Heart left ventricle (tissue), 16 donors: ENCODE measurements at places on chromosomes 7 and 10.

DNA sequence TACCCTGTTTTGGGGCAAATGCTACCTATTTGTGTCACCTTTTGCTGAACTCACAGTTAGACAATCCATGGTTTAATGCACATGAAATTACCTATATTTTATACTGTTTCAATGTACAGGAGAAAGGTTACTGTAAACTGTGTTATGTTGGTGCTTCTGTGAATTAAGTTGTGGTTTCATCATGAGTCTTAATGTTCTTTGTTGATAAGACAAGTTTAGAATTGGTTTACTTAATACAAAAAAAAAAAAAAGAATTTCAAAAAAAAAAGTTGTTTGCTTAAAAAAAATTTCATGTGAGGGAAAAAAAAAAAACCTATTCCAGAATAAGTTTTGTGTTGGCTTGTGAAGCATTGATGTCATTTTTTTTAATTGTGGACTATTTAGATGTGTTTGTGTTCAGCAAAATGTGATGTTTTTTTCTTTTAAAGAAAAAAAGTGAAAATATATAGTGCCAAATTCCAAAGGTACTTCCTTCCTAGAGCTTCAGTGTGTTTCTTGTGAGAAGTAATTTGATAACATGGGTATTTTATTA lies 280.3 kb downstream of the USP6NL start:
- no peak overlapping the region for H3K4me3 ChIP-seq
- H3K36me3 ChIP-seq: peaks cover 25% of the 10 kb centered on the region
- peaks cover 47% of the 10 kb centered on the region for H3K4me1 ChIP-seq
- DNase-seq: no peak
- no peak overlapping the region for H3K27ac ChIP-seq

DNA sequence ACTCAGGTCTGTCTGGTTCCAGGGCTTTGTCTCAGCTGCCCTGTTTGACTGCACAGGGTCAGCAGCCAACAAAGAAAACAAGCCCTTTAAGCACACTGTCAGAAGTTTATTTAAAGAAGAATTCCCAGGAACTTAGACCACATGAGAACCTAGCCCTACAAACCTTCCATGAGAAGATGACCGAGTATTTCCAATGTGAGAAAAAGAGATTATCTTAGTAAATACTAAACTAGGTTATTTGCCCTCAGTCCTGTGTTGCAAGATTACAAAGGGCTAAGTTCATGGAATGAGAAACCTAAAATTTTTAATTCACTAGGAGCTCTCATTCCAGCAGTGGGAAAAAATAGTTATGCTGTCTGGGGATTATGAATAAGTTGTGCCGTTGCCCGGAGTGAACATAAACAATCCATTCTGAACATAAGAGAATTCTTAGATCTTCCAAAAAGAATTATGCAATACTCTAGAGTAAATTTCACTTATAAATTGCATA lies 46.7 kb downstream of the NOC3L start:
- H3K4me1 ChIP-seq: peaks cover 6% of the 10 kb centered on the region
- H3K36me3 ChIP-seq: no peaks in the 10 kb centered on the region
- no peak overlapping the region for H3K4me3 ChIP-seq
- no peak overlapping the region for H3K27ac ChIP-seq
- H3K27me3 ChIP-seq: no peaks in the 10 kb centered on the region
- DNase-seq: no peak

GRCh38 chr7:137611606-137612005 lies 235.2 kb downstream of the DGKI start:
- no peak for DNase-seq
- H3K4me3 ChIP-seq: no peak overlapping the region
- H3K36me3 ChIP-seq: no peaks in the 10 kb centered on the region
- H3K27me3 ChIP-seq: no peaks in the 10 kb centered on the region
- no peaks in the 10 kb centered on the region for H3K4me1 ChIP-seq

DNA sequence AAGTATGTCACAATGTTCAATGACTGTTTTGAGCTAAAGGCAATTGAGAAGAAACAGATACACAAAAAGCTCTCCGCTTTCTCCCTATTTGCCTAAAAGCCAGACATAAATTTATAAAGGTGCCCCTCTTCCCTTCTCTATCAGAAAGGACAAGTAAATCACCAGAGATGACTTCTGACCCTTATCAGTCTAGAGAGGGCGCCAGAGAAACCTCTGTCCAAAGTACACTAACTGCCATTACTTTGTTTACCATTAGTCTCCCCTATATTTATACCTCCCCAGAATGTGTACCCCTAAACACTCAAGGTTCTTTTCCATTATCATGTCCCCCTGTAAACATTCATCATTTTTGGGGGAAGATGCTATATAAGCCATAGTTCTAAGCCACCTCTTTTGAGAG lies 49.3 kb downstream of the TPK1 start:
- no peaks in the 10 kb centered on the region for H3K27me3 ChIP-seq
- no peaks in the 10 kb centered on the region for H3K4me1 ChIP-seq
- no peak for DNase-seq
- H3K27ac ChIP-seq: no peak overlapping the region

DNA sequence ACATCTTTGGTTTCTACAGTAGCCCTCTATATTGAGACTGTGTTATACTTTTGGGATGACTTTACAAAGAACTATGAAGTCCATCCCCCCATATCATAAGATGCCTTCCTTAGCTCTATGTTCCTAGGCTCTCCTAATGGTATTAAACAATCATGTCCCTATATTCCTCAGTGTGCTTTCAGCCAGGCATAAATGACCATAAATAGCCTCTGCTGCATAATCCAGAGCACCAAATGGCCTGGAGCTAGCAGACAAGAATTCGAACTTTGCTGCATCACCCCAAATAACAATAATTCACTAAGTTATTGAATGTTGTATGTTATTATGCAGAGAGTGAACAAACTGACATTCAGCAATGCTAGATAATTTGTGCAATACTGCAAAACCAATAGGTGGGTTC lies 405.2 kb downstream of the DGKB start:
- DNase-seq: no peak
- H3K36me3 ChIP-seq: no peaks in the 10 kb centered on the region
- H3K4me1 ChIP-seq: no peaks in the 10 kb centered on the region
- H3K27ac ChIP-seq: no peak overlapping the region
- no peak overlapping the region for H3K4me3 ChIP-seq

- no peak for DNase-seq
- no peak overlapping the region for H3K4me3 ChIP-seq
- H3K27ac ChIP-seq: no peak overlapping the region
- no peaks in the 10 kb centered on the region for H3K36me3 ChIP-seq
- H3K27me3 ChIP-seq: no peaks in the 10 kb centered on the region
- H3K4me1 ChIP-seq: no peaks in the 10 kb centered on the region
Measured at GRCh38 chr7:128672927-128673517, 930 bp downstream of the GARIN1A start.

- H3K27ac ChIP-seq: no peak overlapping the region
- no peaks in the 10 kb centered on the region for H3K36me3 ChIP-seq
- no peak overlapping the region for H3K4me3 ChIP-seq
Measured at GRCh38 chr10:3482200-3482993, 302.6 kb downstream of the KLF6 start.

- H3K4me1 ChIP-seq: no peaks in the 10 kb centered on the region
- H3K27ac ChIP-seq: no peak overlapping the region
- no peak overlapping the region for H3K4me3 ChIP-seq
- DNase-seq: no peak
- H3K36me3 ChIP-seq: no peaks in the 10 kb centered on the region
Measured at GRCh38 chr10:131758062-131758938, 142.5 kb upstream of the PPP2R2D start.

DNA sequence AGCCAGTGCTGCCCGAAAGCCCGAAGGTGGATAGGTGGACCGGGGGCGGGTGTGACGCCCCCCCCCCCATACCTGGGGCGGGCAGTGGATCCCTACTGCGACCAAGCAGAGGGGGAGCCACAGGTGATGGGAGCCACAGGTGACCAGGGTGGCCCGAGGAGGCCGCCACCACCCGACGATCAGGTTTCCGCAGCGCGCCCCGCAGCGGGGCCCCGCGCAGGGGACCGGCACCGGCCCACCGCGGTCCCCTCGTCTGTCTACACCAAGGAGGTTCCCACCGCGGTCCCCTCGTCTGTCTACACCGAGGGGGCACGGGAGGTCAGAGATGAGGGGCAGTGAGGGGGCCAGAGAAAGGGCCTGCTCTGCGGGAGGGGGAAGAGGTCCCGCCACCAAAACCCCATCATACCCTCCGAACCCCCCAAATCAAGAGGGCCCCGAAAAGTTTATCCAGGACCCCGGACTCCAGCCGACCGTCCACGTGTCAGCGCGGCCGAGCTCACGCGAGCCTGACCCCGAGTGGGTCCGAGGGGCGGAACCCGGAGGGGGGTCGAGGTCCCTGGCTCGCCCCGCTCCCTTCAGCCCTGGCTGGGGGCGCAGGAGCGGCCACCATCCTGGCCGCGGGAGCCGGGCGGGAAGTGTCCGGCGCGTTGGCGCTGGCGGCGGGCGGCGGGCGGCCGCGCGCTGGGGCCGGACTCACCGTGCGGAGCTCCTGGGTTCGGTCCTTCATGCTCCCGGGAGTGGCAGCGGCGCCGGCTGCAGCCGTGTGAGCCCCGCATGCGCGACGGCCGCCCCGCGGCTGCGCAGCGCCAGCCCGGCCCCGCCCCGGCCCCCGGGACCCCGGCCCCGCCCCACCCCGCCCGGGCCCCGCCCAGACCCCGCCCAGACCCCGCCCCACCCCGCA lies at the start of gene STX1A:
Gene STX1A (minus strand): TSS at position 765 of the 901 bp plus-strand sequence. CDS start 38 bp downstream, at position 727.
- peak within 1 kb of the TSS; percentile 48 for H3K27ac ChIP-seq
- H3K4me1 ChIP-seq: no peaks in the 10 kb centered on the region

- no peak overlapping the region for H3K27ac ChIP-seq
- H3K36me3 ChIP-seq: no peaks in the 10 kb centered on the region
- no peak overlapping the region for H3K4me3 ChIP-seq
- no peak for DNase-seq
- H3K4me1 ChIP-seq: no peaks in the 10 kb centered on the region
Measured at GRCh38 chr7:76272851-76273497, 29.5 kb upstream of the HSPB1 start.

DNA sequence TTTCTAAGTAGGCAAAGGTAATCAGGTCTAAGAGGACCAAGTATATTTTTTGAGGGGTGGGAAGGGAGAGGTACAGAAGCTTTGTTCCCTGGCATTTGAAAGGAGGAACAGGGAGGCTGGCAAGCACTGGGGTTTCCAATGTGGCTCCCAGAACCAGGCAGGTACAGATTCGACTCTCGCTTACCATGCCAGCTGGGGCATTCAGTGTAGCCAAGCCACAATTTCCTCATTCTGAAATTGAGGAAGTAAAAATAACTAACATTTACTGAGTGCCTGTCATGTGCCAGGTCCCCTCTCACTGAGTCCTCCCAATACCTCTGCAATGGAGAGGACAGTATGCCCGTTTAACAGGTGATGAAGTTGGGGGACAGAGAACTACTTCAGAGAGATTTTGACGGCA lies 45.9 kb upstream of the BET1 start:
- no peak for DNase-seq
- no peaks in the 10 kb centered on the region for H3K36me3 ChIP-seq
- H3K27me3 ChIP-seq: no peaks in the 10 kb centered on the region
- H3K4me3 ChIP-seq: no peak overlapping the region
- H3K27ac ChIP-seq: no peak overlapping the region

- no peak overlapping the region for H3K27ac ChIP-seq
- no peaks in the 10 kb centered on the region for H3K27me3 ChIP-seq
- no peak overlapping the region for H3K4me3 ChIP-seq
- peak; percentile 32 for DNase-seq
- peaks cover 5% of the 10 kb centered on the region for H3K4me1 ChIP-seq
Measured at GRCh38 chr10:110311357-110311949, 6.7 kb upstream of the SMNDC1 start.

DNA sequence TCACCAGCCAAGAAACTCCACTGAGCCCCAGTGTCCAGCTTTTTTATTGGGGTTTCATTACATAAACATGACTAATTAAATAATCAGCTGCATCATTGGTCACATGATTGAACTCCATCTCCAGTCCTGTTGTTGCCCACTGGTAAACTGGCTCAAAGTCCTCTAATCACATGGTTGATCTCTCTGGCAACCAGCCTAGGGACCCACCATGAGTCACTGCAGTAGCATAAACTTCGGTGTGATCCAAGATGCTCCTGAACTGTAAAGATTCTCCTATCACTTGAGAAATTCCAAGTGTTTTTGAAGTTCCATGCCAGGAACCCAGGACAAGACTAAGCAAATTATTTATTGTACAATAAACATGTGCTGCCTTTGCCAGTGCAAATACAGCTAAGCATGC lies 130.4 kb upstream of the AUTS2 start:
- H3K4me1 ChIP-seq: no peaks in the 10 kb centered on the region
- no peak overlapping the region for H3K27ac ChIP-seq
- H3K36me3 ChIP-seq: no peaks in the 10 kb centered on the region
- no peak for DNase-seq
